NCI-H1694 treated with DMSO at 0.1 percent for 48 hours (cell line): ENCODE measurements at places on chromosomes 12 and 14.

GRCh38 chr12:114774699-114775098 is 90.7 kb upstream of the TBX3 start:
- DNase-seq = no peak

DNA sequence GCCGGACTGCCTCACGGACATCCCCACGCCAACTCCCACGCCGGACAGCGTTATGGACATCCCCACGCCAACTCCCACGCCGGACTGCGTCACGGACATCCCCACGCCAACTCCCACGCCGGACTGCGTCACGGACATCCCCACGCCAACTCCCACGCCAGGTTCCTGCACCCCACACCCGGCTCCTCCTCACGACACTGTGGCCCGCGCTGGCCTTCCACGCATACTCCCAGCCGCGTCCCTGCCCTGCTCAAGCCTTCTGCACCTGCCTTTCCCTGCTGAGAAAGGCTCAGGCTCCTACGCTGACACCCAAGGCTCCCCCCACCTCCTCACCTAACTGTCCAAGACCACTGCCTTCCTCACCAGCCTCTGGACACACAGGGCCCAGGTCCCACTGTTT is 9.7 kb downstream of the CACNA2D4 start:
- no peak for DNase-seq

GRCh38 chr12:70459786-70460185 is 93.7 kb downstream of the KCNMB4 start:
- DNase-seq = no peak

DNA sequence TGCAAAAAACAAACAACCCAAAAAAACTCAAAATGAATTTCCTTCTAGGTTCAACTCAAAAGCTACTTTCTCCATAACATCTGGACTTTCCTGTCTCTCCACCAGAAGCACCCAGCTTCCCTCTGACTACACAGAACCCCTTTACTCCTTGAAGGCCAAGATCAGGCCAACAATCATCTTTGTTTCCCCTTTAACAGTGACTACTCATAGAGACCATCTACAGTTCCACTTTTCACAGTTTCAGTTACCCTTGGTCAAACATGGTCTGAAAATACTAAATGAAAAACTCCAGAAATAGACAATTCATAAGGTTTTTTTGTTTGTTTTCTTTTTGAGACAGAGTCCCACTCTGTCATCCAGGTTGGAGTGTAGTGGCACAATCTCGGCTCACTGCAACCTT is 11.8 kb downstream of the GCH1 start:
- DNase-seq = no peak

DNA sequence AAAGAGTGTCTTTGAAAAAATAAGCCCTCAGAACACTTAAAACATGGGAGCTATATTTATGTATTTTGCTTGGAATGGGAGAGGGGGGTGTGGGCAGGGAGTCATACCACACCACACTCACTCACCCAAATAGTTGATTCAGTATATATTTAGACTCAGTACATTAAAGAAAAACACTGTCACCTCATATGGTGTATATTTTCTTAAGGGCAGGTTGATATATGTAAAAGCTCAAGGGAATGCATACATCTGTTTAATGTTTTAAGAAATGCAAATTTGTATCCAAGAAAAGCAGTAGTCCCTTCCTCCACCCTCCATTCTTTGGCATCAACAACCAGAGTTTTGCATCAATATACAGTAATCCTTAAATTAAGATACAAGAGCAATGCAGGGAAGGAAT is 1.4 kb downstream of the NFYB start:
- DNase-seq = no peak

DNA sequence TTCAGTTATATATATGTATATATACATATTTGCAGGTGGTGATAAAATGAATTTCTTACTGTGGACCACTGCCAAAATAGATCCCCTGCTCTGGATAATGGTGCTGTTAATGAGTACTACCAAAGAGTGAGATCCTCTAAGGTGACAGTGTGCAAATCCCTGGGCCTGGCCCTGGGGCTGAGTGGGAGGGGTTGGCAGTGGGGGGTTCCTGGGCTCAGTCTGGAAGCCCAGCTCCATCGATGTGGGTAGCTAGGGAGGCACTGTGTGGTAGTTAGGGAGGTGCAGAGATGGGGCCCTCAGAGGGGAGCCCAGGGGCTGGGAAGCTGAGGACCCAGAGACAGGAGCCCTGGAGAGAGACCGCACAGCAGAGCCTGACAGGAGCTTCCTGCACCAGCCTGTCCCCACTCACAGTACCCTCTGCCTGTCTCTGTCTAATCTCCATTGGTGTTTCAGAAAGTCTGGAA is 9.1 kb downstream of the KRT8 start:
- DNase-seq = no peak

GRCh38 chr12:13211191-13211858 is 14.8 kb downstream of the EMP1 start:
- no peak for DNase-seq

- DNase-seq = no peak
These were observed 41.6 kb upstream of the VASH1 start for GRCh38 chr14:76719666-76720065.

DNA sequence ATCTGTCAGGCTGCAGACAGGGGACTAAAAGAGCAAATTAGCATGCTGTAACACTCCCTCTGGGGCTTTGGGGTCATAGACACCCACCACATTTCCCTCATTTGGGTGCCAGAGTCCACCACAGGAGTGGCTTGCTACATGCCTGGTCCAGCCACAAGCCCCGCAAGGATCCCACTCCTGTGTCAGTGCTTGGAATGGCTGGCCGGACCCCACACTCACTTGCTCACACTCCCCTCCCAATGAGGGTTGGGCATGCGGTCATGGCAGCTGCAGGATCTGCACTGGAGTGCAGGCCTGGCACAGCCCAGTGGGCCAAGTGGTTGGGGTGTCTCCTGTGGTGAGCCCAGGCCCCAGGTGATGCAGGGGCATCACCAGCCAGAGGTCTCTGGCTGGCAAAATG is 59.9 kb downstream of the TSPAN19 start:
- DNase-seq = no peak

GRCh38 chr14:77299771-77300170 is 20.9 kb downstream of the POMT2 start:
- no peak for DNase-seq

DNA sequence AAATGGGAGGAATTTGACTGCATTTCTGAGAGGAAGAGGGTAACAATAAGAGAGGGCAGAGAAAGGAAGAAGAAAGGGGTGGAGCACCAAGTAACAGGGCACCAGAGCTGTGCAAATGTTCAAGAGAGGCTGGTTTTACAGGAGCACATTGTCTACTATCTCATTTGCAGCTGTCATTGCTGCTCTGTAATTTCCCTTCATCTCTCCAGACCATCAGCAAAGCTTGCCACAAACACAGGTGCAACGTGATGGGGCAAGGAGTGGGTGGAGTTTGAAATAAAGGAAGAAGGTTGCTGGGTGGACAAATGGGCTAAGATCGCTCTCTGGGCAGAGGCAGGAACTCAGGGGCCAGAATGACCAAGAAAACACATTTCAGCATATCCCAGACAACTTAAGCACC is 47.9 kb upstream of the PLEKHG6 start:
- no peak for DNase-seq

- no peak for DNase-seq
These were observed 27.2 kb downstream of the KLC1 start for GRCh38 chr14:103656031-103656755.

- DNase-seq = no peak
These were observed 12.1 kb downstream of the APPL2 start for GRCh38 chr12:105223884-105224283.

DNA sequence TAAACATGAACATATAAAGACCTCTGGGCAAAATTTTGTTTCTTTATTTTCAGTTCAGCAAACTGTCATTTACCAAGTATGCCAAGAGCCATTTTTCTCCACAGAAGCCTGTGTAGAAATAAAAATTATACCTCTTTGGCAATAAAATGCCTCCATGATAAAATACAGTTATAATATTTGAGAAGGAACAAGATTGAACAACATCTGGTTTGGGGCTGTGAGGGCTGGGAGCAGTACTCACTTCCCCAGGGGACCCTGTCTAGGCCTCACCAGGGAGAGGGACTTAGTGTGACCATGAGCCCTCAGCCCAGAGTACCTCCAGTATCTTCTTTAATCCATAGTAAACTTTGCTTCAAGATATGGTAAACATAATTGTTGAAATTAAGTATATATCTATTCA is 65.1 kb downstream of the DAAM1 start:
- DNase-seq = no peak

GRCh38 chr12:58424735-58425392 is 483.5 kb downstream of the ATP23 start:
- no peak for DNase-seq

DNA sequence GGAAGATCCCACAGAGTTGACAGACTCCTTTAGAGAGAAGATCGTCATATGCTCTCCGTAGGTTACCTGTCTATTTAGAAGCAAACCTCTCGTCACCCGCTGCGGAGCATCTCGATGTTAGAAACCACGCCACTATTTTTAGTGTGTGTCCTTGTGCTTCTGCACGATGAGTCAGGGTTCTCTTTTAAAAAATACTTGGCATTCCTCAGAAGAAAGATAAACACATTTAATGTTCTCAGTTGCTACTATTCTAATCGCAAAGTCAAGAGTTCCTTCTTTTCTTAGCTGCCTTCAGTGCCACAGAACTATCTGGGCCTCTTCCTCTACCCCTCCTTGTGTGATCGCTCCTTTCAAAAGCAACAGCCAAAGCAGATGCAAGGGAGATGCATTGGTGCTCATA is 192.4 kb downstream of the PELI2 start:
- DNase-seq = no peak

DNA sequence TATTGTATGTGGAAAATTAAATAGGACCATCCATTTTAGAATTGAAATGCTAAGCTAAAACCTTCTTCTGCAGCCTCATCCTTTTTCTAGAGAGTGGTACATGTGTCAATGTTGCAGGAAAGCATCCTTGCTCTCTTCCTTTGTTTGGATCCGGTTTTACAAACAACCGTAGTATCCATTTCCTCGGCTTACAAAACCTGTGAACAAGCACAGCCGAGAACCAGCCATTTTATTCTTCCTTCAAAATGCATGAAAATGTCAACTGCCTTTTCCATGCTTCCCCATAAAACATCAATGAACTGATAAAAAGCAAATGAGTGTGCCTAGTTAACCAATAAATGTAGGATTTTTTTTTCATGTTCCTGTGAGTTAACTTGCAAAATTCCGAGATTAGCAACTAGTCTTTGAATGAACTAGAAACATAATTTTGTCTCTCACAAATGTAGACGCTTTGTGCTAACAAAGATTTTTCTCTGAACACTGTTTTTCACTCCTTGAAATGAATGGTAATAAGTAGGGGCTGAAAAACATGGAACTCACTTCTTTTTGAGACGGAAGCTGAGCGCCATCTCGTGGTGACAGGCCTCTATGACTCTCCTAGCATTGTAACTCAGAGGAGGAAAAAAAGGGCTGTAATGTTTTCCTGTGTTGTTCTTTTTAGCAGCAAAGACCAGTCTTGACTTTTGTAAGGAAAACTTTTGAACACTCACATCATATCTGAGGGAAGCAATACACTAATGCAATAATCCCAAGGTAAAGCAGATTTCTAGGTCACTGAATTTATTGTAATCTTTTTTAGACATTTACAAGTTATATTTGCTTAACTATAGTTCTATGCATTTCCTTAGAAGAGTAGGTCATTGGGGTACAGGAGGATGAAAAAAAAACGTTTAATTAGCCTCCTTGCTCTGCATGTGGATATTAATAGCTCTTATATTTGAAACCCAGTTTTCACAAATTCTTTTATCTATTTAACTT is 157.4 kb upstream of the FOXG1 start:
- DNase-seq = peak; percentile 84

GRCh38 chr14:65415613-65416012 is 3.1 kb downstream of the FUT8 start:
- DNase-seq = no peak

- DNase-seq = no peak
These were observed 239.7 kb downstream of the SSPN start for GRCh38 chr12:26435069-26435404.

- DNase-seq = no peak
These were observed 4.2 kb downstream of the BAG5 start for GRCh38 chr14:103558071-103558882.

GRCh38 chr12:127559349-127560040 is 707.5 kb upstream of the TMEM132C start:
- DNase-seq = no peak

GRCh38 chr14:31787377-31787776 is 226.2 kb downstream of the NUBPL start:
- no peak for DNase-seq

GRCh38 chr12:81958406-81958805 is 199.3 kb upstream of the PPFIA2 start:
- DNase-seq = no peak

GRCh38 chr12:109888179-109889020 is 8.1 kb upstream of the GLTP start:
- DNase-seq = no peak

DNA sequence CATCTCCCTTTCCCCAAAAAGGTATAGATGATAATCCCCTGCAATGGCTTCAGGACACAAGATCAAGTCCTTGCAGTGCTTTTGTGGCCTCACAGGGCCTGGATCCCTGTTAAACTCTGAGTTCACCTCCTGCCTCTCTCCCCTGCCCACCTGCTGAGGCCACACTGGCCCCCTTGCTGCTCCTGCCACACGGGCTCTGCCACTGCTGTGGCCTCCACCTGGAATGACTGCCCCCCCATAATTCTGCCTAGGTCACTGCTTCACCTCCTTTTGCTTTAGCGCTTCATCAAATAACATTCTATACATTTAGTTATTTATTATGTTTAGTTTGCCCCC is 653 bp upstream of the IFI27 start:
- no peak for DNase-seq

DNA sequence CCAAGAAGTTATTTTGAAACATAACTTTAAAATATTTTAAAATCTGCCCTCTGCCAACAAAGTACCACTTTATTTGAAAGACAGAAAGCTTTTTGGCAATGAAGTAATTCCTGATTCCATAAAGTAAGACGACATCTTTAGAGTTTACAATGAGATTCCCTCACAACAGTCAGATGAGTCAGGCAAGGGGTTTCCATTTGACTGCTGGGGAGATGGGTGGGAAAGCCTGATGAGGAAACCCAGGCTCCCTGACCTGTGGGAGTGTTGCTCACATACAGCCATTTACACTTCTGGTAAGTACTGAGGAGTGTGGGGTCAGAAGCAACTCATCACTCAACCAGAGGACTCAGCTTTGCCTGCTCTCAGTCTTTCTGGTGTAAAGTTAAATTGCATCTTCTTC is 10.2 kb downstream of the KITLG start:
- DNase-seq = no peak

GRCh38 chr12:91422127-91422526 is 239.5 kb upstream of the DCN start:
- DNase-seq = no peak

- no peak for DNase-seq
These were observed 171.6 kb downstream of the FBXL14 start for GRCh38 chr12:1422604-1423315.

DNA sequence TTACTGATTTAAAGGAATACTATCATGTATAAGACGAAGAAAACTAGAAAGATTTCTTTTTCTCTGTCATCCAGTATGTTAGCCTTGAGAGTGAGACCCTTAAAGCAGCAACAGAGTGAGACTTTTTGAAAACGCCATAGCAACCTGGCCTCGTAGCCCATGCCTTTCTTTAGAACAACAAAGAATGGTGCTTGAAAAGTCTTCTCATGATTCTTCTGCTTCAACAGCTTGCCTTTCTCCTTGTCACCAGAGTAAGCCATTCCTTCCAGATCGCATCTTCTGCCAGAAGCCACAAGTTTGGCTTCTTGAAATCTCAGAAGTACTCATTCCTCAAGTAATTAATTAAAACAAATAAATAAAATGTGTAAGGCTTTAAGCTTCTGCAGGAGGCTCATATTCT is 109.3 kb downstream of the PDE3A start:
- no peak for DNase-seq
